ENCODE measurements at places on chromosomes 5 and 9.

DNA sequence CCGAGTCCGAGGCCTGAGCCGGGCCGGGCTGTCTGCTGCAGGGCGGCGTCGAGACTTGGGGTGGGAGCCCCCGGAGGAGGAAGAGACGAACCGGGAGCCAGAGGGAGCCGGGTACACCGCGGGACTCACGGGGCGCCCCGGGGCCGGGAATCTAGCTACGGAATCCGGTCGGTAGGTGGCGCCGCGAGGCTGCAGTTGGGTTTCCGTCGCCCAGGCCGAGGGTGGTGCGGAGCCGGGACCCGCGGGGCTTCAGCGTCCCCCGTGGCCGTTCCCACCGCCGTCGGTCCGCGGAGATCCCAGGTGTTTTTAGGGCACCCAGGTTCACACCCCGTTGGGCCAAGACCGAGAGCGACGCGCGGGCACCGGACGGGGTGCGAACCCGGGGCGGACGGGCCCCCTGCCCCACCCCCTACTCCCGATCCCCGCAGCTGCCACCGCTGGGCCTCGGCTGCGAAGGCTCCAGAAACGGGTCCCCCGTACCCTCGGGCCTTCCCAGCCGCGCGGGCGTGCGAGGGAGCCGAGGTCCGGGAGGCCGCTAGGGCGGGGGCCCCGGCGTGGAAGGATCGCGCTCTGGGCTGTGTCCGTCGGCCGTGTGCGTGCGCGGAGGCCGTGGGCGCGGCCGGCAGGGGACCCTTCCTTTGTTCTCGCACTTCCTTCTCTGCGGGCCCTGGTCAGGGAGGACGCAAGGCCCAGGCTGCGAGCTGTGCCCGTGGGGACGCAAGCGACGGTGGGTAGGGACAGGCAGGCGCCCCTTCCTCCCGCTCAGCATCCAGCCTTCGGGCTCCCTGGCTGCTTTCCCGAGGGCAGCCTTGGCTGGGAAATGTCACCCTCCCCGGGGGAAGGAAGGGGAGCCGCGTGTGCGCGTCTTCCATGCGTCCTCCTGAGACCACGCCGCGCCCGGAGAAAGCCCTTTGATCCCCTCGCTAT is 146.6 kb downstream of the GAPVD1 start:
- no peaks in the 10 kb centered on the region for H3K27me3 ChIP-seq
- peaks cover 8% of the 10 kb centered on the region for H3K4me1 ChIP-seq
- no peaks in the 10 kb centered on the region for H3K36me3 ChIP-seq
- H3K4me3 ChIP-seq, result peak overlapping the region; percentile 53

GRCh38 chr9:110047232-110047954 is 160.6 kb downstream of the C9orf152 start:
- DNase-seq, result no peak
- no peaks in the 10 kb centered on the region for H3K27me3 ChIP-seq
- peak overlapping the region; percentile 41 for H3K27ac ChIP-seq
- H3K4me3 ChIP-seq, result peak overlapping the region; percentile 32

DNA sequence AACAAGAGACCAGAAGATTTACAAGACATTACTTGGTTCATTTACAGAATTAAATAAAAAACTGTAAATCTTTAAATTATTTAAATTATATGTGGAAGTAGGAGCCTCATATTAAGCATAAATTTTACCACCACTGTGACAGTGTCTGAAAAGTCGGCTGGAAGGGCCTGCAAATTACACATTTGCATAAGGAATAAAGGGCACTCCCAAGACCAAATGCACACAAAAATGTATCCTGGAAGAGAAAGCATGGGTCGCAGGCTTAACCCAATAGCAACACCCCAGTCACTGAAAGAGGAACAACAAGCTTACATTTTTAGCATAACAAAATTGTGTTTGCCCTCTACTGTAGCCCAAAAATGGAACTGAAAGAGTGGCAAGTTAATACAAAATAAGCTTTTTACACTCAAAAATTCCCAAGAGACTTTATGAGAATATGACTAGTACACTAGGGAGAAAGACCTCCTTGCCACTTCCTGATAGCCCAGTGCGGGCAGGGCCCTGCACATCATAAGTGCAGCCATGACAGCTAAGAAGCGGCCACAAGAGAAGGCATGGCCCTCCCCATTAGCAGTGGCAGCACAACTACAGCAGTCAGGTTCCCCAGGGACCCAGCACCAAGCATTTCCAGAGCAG is 482.0 kb downstream of the DTWD2 start:
- DNase-seq, result no peak
- H3K27ac ChIP-seq, result no peak overlapping the region
- H3K36me3 ChIP-seq, result no peaks in the 10 kb centered on the region
- H3K27me3 ChIP-seq, result no peaks in the 10 kb centered on the region

DNA sequence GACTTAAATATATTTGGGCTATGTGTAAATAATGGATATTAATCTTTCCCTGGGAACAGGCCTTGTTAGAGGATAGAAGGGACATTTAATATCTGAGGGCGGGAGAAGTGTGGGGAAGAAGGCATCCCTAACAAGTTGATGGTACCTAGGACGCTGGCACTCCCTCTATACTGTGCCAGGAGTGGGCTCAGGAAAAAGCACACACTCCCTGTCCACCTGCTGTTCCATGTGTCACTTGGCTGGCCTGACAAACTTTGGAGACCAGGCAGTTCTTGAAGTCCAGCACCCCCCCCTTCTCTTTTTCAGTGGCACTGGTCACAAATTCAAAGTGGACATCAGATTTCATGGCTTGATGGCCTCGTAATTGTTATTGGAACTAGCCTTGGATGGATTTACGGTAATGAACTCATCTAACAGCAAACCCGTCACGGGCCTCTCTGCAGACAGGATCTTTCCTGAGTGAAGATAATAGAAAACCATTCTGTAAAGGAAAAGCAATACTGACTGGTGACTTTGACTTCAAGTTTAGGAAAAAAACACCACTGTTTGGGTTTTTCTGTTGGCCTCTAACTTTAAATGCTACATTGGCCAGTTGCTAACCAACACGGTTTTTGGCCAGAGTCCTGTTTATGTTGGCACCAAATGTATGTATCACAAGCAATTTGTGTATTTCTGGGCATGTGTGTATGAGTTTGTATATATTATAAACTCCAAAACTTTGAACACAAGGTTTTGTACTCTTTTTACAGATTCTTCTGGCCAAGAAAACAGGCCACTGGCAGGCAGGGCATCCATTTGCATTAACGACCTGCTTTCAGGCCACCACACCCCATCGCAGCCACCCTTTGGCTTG is 552.6 kb downstream of the CCDC171 start:
- no peak overlapping the region for H3K4me3 ChIP-seq
- no peaks in the 10 kb centered on the region for H3K4me1 ChIP-seq
- H3K27me3 ChIP-seq, result no peaks in the 10 kb centered on the region
- no peak overlapping the region for H3K27ac ChIP-seq

DNA sequence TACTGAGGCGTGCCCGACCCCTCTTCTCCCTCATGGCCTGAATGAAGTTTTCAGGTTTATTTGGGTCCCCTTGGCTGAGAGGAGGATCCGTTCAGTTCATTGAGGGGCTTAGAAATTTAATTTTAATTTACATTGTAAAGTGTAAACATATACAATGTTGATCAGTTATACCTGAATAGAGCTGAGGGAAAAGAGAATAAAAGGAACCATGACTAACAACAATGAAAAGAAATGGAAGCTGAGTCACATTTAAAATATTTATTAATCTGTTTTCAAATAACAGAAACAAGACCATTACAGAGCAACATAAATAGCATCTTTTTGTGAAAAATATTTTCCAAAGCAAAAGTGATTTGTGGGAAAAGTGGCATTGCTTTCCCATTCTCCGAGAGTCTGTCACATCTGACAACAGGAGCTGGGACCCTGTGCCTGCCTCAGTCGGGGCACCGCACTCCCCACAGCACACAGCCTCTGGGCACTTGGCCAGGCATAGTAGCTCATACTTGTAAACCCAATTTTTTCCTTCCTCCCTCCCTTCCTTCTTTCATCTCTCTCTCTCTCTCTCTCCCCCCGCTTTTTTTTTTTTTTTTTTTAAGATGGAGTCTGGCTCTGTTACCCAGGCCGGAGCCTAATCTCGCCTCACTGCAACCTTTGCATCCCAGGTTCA is 28.7 kb downstream of the PROP1 start:
- no peaks in the 10 kb centered on the region for H3K4me1 ChIP-seq
- no peak overlapping the region for H3K4me3 ChIP-seq
- no peaks in the 10 kb centered on the region for H3K36me3 ChIP-seq
- no peak for DNase-seq

DNA sequence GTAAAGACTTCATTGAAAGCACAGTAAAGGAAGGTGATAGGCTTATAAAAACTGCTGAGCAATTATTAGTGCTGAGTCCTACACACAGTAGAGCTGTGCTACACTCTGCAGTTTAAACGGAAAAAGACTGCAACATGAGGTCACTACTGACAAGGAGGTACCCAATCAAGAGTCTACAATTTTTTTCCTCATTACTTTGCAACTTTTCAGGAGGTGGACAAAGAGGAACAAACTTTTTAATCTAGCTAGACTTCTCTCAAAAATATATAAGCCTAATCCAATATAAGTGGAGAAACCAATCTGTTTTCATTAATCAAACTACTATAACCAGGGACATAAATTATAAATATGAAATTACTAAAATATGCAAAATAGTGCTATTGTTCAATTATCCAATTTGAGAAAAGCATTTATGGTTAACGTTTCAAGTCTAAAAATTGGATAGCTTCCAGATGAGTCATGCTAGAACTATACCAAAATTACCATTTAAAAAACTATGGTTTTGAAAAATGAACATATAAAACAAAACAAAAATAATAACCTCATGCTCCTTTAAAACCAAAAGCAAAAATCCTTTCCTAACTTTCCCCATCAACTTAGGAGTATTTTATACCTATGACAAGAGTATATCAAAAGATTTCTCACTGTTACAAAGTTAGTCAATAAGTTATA is 37.7 kb downstream of the FAM13B start:
- H3K27me3 ChIP-seq, result no peaks in the 10 kb centered on the region
- no peak overlapping the region for H3K27ac ChIP-seq
- DNase-seq, result peak; percentile 11
- H3K4me3 ChIP-seq, result no peak overlapping the region

- DNase-seq, result no peak
- no peaks in the 10 kb centered on the region for H3K27me3 ChIP-seq
- no peaks in the 10 kb centered on the region for H3K36me3 ChIP-seq
- H3K4me3 ChIP-seq, result no peak overlapping the region
- no peak overlapping the region for H3K27ac ChIP-seq
- H3K4me1 ChIP-seq, result peaks cover 6% of the 10 kb centered on the region
These were observed 10.8 kb upstream of the STOM start for GRCh38 chr9:121380846-121381245.

DNA sequence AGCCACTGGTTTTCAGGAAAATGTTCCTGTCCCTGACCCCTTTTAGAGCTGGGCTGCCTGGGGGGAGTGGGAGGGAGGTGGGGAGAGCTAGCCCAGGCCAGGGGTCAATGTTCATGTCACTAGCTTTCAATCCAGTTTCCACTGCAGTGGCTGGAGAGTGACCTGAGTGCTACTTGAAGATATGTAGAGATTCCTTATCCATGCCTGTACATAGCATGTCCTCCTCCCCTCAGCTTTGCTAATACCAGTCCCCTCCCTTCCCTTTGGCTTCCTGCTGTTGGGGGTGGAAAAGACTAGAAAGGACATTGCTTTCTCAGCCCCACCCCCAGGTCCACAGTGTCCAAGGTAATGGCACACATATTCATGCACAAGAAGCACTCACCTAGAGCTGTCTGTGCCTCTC is 7.8 kb downstream of the DNAJB5 start:
- peaks cover 3% of the 10 kb centered on the region for H3K36me3 ChIP-seq
- H3K27me3 ChIP-seq, result no peaks in the 10 kb centered on the region
- peaks cover 19% of the 10 kb centered on the region for H3K4me1 ChIP-seq
- H3K27ac ChIP-seq, result no peak overlapping the region

GRCh38 chr9:107173422-107174180 is 109.5 kb upstream of the RAD23B start:
- DNase-seq, result no peak
- no peaks in the 10 kb centered on the region for H3K27me3 ChIP-seq
- H3K4me1 ChIP-seq, result no peaks in the 10 kb centered on the region
- no peaks in the 10 kb centered on the region for H3K36me3 ChIP-seq
- no peak overlapping the region for H3K4me3 ChIP-seq

DNA sequence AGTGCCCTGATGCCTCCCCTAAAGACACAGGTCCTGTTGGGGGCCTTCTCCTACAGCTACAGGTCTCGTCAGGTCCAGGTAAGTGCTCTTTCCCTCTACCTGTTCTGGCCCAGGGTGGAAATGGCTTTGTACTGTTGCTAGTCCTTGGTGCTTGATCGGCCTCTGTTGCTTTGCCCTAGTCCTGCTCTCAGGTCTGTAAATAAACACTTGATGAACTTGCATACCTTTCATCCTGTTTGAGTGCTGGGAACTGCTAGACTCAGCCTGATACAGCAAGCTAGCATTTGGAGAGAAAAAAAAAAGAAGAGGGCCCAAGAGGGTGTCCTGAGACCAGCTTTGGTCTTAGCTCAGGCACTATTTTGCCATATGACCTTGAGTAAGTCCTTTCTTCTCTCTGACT is 21.8 kb upstream of the ZNF618 start:
- H3K27ac ChIP-seq, result no peak overlapping the region
- DNase-seq, result peak; percentile 10
- H3K27me3 ChIP-seq, result no peaks in the 10 kb centered on the region
- H3K4me1 ChIP-seq, result no peaks in the 10 kb centered on the region
- no peaks in the 10 kb centered on the region for H3K36me3 ChIP-seq

- no peaks in the 10 kb centered on the region for H3K27me3 ChIP-seq
- H3K4me1 ChIP-seq, result peaks cover 22% of the 10 kb centered on the region
- H3K27ac ChIP-seq, result peak within 1 kb of the TSS; percentile 33
- peaks cover 3% of the 10 kb centered on the region for H3K36me3 ChIP-seq
These were observed at the start of gene PTPDC1 for GRCh38 chr9:94084314-94084713. Gene PTPDC1 (plus strand): TSS chr9:94084464. CDS start chr9:94084531, 67 bp downstream.

DNA sequence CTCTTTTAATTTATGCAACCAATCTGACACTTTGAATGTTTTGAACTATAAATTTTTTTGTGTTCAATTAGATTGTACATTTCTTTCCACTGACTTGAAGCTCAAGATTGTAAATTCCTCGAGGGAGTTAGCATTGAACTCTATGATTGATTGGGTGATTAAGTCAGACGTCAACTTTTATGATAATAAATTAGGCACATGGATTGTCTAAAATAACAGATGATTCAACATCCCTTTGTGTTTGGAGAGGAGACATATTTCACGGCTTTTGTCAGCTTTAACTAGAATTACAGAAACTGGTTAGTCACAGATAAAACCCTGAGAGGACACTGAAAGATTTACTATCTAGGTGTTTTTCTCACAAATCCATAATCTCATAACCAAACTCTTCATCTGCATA is 32.7 kb upstream of the TXNDC8 start:
- no peak overlapping the region for H3K4me3 ChIP-seq
- no peaks in the 10 kb centered on the region for H3K4me1 ChIP-seq
- no peak overlapping the region for H3K27ac ChIP-seq
- no peaks in the 10 kb centered on the region for H3K27me3 ChIP-seq
- no peaks in the 10 kb centered on the region for H3K36me3 ChIP-seq
- DNase-seq, result no peak

GRCh38 chr5:43603344-43604217 is 601 bp downstream of the NNT start:
- H3K27me3 ChIP-seq, result no peaks in the 10 kb centered on the region
- peaks cover 16% of the 10 kb centered on the region for H3K4me1 ChIP-seq
- peaks cover 3% of the 10 kb centered on the region for H3K36me3 ChIP-seq
- peak overlapping the region; percentile 85 for H3K4me3 ChIP-seq

Data from lung (tissue), 17 donors.